ENCODE measurements at places on chromosomes 7 and 10.

GRCh38 chr10:60406182-60406581 is 16.5 kb upstream of the ANK3 start:
- no peak for DNase-seq
- H3K4me1 ChIP-seq = no peaks in the 10 kb centered on the region
- H3K36me3 ChIP-seq = no peaks in the 10 kb centered on the region

DNA sequence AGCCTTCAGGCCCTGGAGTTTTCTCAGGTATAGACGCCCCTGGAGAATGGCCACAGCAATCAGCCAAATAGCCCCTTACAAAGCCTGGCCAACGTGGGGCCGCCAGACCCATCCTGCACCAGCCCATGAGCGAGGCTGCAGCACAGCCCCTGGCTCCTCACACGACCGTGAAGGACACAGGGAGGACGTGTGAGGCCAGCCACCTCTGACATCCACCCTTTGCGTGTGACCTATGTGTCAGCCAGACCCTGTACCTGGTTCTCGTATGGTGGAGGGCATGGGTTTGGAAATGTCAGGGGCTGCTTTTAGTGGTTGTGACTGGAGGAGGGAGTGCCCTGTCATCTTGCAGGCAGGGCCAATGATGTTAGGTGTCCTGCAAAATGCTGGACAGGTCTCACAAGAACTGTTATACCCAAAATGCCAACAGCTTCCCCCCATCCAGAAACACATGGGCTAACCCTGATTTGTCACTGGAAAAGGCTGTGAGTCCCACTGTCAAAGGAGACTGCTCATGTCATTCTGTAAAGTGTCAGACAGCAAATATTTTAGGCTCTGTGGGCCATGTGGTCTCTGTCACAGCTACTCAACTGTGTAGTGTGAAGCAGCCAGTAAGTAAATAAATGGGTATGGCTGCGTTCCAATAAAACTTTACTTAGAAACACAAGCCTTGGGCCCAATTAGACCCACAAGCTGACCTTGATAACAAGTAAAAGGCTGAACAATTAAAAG is 30.0 kb downstream of the NOD1 start:
- no peak overlapping the region for H3K27ac ChIP-seq
- peaks cover 77% of the 10 kb centered on the region for H3K36me3 ChIP-seq
- H3K4me3 ChIP-seq = no peak overlapping the region
- peaks cover 11% of the 10 kb centered on the region for H3K4me1 ChIP-seq

DNA sequence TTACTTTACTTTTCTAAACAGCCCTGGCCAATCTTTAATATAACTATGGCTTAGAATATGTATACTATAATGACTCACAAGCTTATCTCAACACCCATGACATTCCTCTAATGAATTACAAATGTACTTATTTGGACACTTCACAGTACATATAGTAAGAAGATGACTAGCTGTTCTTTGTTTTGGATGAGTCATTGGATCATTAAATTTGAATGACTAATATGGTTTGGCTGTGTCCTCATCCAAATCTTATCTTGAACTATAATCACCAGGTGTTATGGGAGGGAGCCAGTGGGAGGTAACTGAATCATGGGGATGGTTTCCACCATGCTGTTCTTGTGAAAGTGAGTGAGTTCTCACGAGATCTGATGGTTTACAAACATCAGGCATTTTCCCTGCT is 807.5 kb upstream of the SORCS1 start:
- no peak for DNase-seq
- no peak overlapping the region for H3K27ac ChIP-seq
- no peaks in the 10 kb centered on the region for H3K4me1 ChIP-seq
- no peak overlapping the region for H3K4me3 ChIP-seq
- no peaks in the 10 kb centered on the region for H3K36me3 ChIP-seq

- H3K27ac ChIP-seq = no peak overlapping the region
- no peaks in the 10 kb centered on the region for H3K27me3 ChIP-seq
- H3K36me3 ChIP-seq = no peaks in the 10 kb centered on the region
- H3K4me3 ChIP-seq = no peak overlapping the region
- DNase-seq = no peak
- H3K4me1 ChIP-seq = no peaks in the 10 kb centered on the region
Measured at GRCh38 chr10:49784681-49785080, 22.6 kb upstream of the OGDHL start.

- H3K4me3 ChIP-seq = no peak overlapping the region
- no peaks in the 10 kb centered on the region for H3K36me3 ChIP-seq
- H3K27ac ChIP-seq = no peak overlapping the region
- H3K27me3 ChIP-seq = no peaks in the 10 kb centered on the region
- DNase-seq = no peak
- peaks cover 9% of the 10 kb centered on the region for H3K4me1 ChIP-seq
Measured at GRCh38 chr7:158979635-158980351, 123.4 kb downstream of the DYNC2I1 start.

DNA sequence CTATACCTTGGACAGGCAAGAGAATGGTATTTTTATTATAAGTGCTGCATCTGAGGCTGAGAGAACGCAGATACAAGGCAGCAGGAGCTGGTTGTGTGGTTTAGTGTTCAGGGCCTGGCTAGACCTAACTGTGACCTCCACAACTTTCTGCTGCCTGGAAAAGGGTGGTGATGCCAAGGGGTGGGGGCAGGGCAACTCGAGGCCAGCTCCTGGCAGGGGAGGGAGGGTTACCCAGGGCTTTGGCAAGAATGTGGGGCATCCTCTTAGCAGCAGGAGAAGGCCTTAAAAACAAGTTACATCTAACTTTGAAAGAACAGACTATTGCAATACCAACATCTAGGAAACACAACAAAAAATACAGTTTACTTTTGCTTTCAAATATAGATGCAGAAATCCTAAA is 13.0 kb downstream of the MXI1 start:
- H3K27ac ChIP-seq = no peak overlapping the region
- no peak for DNase-seq
- no peaks in the 10 kb centered on the region for H3K36me3 ChIP-seq

GRCh38 chr10:98307916-98308541 is 40.0 kb upstream of the LOXL4 start:
- no peak for DNase-seq
- H3K4me3 ChIP-seq = no peak overlapping the region
- no peaks in the 10 kb centered on the region for H3K4me1 ChIP-seq
- H3K27me3 ChIP-seq = no peaks in the 10 kb centered on the region
- no peak overlapping the region for H3K27ac ChIP-seq

DNA sequence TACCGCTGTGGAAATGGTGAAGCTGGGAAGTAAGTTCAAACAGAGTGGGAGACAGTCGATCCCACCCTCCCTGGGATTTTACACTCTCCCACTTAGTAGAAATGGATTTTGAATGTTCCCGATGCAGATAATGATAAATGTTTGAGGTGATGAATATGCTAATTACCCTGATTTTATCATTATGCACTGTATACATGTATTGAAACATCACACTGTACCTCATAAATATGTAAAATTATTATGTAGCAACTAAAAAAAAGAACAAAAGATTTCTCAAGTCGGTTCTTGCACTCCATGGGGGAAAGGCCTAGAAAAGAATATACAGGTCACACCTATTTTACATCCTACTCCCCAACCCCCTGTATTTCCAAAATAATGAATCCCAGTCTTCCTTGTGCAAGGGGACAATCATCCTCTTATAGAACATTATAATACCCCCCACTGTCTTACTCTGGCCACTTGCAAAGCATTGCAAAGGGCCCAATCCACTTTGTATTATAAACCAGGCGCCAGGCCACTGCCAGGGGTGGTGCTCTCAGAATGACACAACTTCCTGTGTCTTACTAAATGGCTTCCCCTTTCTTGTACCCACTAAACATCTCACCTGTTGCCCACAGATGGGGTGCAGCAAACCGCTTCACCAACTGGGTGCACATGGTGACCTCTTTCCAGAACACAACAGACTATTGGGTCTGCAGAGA is 20.6 kb upstream of the OR2AE1 start:
- no peak overlapping the region for H3K4me3 ChIP-seq
- no peak overlapping the region for H3K27ac ChIP-seq
- peaks cover 49% of the 10 kb centered on the region for H3K36me3 ChIP-seq
- H3K4me1 ChIP-seq = no peaks in the 10 kb centered on the region
- H3K27me3 ChIP-seq = no peaks in the 10 kb centered on the region

- no peak for DNase-seq
- H3K27me3 ChIP-seq = no peaks in the 10 kb centered on the region
- H3K36me3 ChIP-seq = peaks cover 100% of the 10 kb centered on the region
- H3K4me3 ChIP-seq = no peak overlapping the region
Measured at GRCh38 chr10:125727436-125727835, 7.9 kb downstream of the EDRF1 start.

DNA sequence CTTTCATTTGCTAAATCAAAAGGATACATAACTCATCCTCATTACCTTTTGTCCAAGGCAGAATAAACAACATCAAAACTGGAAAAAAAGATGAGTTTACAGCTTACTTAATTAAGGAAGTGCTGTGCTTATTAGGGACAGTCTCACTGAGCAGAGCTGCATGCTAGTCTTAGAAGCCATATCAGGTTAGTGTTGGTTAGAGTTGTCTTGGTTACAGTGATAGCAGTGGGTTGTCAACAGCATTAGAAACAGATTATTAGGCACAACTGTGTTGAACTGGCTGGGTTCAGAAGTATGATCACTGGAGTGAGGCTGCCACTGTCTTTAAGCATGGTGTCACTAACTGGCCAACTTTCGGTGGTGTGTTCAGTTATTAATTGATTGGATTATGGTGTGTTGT is 503.9 kb upstream of the IGFBP3 start:
- no peaks in the 10 kb centered on the region for H3K27me3 ChIP-seq
- no peaks in the 10 kb centered on the region for H3K36me3 ChIP-seq
- H3K4me3 ChIP-seq = no peak overlapping the region
- no peak overlapping the region for H3K27ac ChIP-seq

- H3K27ac ChIP-seq = no peak overlapping the region
- H3K4me3 ChIP-seq = no peak overlapping the region
- DNase-seq = no peak
- H3K36me3 ChIP-seq = peaks cover 71% of the 10 kb centered on the region
- no peaks in the 10 kb centered on the region for H3K27me3 ChIP-seq
Measured at GRCh38 chr10:110883924-110884323, 12.2 kb downstream of the PDCD4 start.

- no peak overlapping the region for H3K4me3 ChIP-seq
- DNase-seq = no peak
- no peak overlapping the region for H3K27ac ChIP-seq
- no peaks in the 10 kb centered on the region for H3K4me1 ChIP-seq
- no peaks in the 10 kb centered on the region for H3K27me3 ChIP-seq
Measured at GRCh38 chr10:58217612-58218011, 50.1 kb downstream of the IPMK start.

DNA sequence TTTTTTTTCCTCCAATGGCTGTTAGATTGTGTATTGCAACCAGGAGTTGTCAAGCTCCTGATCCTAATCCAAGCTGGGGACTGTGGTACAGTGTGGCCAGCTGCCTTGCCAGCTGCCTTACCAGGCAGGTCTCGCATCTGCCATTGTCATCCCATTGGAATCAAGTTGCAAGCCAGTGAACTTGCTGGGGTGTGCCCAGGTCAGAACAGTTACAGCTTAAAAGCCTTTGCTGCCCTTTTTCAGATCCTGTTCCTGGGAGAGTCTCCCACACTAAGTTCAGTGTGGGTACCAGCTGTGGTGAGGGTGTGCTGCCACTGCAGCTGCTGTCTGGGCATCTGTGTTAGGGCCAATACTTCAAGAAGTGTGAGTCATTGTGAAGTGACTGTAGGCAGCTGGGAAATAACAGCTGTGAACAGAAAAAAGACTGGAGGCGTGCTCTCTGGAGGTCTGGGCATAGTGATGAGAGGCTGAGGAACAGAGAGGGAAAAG is 72.8 kb downstream of the CCNY start:
- H3K27me3 ChIP-seq = no peaks in the 10 kb centered on the region
- H3K36me3 ChIP-seq = no peaks in the 10 kb centered on the region
- peaks cover 44% of the 10 kb centered on the region for H3K4me1 ChIP-seq
- no peak overlapping the region for H3K27ac ChIP-seq
- no peak for DNase-seq

GRCh38 chr10:119478811-119479341 is 63.6 kb downstream of the RGS10 start:
- no peaks in the 10 kb centered on the region for H3K27me3 ChIP-seq
- no peak overlapping the region for H3K27ac ChIP-seq
- DNase-seq = no peak
- no peaks in the 10 kb centered on the region for H3K36me3 ChIP-seq
- H3K4me1 ChIP-seq = no peaks in the 10 kb centered on the region
- H3K4me3 ChIP-seq = no peak overlapping the region
